ENCODE measurements at places on chromosomes 4 and X. TPM values are rescaled to one million over a fixed set of nuclear protein-coding genes. Genes with fewer than 3 reads are reported as not detected.

- DNase-seq: no peak
These were observed 140.3 kb downstream of the NAA11 start for GRCh38 chr4:79185526-79186045.

- no peak for DNase-seq
These were observed 127.5 kb downstream of the PAPSS1 start for GRCh38 chr4:107592519-107592918.

GRCh38 chrX:71256051-71256450 lies 2.1 kb upstream of the ZMYM3 start:
- DNase-seq: no peak

The ANKRD50 gene
- 8.6 TPM for total RNA-seq

The NAP1L2 gene
- total RNA-seq: not detected

Data from HT-29 (cell line).